ENCODE measurements at places on chromosomes 7 and 10.

DNA sequence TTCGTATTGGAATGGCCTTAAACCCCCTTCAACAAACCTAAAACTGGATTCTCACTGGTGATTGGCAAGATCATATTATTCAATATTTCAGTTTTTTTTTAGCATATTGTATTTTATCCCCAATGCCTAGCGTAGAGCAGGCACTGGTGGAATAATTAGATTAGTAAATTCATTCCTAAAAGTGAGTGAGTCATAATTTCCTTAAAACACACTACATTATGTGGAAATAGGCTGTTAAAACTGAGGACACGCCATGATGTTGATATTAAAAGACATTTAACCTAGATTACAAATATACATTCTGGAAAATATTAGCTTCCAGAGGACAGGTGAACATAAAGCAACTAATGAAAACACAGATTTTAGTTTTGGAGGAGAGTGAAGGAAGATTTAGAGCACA lies 463.9 kb downstream of the PARD3 start:
- DNase-seq = no peak

DNA sequence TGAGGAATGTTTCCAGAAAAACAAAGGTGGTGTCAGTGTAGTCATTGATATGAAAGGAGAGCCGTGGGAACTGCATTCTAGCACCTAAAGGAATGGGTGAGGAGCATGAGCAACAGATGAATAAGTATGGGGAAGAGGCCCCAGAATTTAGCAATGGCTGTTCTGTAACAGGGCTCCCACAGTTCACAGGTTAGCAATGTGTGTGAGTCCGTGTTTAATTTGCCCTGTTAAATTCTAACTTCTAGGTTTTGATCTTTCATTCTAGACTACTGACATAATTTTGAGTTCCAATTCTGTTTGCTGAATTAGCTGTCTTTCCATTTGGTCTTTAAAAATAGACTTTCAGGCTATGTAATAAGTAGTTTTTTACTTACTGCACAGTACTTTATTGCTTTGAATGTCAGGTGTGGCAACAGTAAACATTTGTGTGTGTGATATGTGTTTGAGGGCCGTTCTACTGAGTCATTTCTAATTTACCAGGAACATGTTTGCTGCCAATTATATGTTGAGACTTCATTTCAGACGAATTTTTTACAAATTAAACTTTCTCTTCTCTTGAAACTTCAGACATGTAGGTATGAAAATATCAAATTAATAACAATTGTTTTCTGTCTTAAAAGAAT lies 8.8 kb downstream of the STK17A start:
- no peak for DNase-seq

DNA sequence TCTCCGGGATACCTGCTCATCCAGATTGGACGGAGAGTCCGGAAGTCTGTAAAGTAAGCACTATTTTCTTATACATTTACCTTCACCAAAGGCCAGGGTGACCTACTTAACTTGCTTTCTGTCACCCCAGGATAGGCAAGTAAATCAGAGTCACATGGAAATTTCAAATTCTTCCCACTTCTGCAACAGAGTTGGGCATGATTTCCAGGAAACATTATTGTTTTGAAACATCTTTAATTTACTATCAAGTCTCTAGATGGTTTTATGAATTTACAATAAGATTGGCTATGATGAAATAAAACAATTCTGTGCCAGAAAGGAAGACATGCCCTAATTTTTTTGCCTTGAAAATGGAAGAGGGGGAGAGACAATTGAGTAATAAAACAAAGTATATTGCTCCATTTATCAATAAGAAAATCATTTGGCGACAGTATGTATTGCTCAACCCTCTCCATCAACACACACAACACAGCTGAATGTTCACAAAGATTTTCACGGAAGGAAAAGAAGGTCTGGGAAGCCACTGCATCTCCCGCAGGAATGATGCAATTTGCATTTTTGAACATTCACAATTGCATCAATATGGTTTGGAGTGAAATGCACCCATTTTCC lies 702.8 kb downstream of the PARD3 start:
- no peak for DNase-seq

- DNase-seq = no peak
These were observed 157.0 kb upstream of the ADO start for GRCh38 chr10:62647375-62648092.

- DNase-seq = no peak
These were observed 163.0 kb upstream of the LAMB4 start for GRCh38 chr7:108293149-108293612.

Measured in KG1 (cell line).